Effector memory CD4-positive, alpha-beta T cell (primary cell): ENCODE measurements at places on chromosomes 1 and 21.

DNA sequence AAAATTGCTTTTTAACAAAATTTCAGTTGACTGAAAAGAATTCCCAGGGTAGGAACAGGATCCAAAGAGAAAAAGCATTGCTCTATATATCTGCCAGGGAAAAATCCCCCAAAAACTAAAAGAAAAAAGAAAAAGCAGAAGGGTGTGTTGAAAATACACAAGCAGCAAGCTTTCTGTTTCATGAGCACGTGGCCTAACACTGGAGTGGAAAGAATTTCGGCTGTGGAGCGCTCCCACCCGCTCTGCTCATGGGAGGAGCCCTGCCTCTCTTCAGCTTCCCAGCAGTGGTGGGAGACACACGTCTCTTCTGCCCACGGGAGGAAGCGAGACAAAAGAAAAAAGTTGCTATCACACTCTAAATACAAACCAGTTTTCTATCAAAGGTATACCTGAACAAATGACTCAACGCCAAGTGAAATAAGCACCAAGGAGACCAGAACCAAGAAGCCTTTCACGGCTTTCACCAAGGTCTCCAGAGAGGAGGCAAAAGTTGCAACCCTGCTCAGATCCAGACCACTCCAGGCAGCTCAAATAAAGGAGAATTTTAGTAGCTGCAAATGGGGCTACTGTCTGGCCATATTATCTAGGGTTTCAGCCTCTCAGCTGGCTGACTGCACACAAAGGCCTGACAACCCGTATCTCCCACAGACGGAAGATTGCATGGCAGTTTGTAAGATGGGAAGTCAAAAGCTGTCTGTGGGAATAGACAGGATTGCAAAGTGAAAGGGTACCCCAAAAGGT lies 29.5 kb upstream of the ZNF496 start:
- DNase-seq: no peak

DNA sequence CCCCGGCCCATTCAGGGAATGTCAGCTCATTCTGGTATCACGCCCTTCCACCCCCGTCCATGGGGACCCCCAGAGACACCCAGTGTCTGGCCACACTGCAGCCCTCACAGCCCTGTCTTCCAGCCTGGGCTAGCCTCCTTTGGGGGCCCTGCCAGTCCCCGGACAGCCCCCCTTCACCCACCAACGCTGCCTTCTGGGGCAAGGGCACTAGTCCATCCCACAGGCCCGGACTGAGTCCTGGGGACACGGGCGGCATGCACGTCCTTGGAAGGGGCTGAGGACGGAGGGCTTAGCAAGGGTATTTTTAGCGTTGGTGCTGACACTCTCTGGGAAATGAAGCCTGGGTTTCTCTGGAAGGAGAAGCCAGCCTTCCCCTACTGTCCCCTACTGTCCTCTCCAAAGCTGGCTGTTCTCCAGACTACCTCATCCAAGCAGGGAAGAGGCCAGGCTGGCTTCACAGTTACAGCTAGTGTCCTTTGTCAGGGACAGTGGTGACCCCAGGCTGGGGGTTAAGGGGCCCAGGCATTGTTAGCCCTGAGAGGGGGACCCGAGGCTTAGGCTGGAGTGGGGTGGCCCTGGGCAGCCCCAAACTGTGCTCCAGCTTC lies 39.5 kb downstream of the COQ8A start:
- DNase-seq: no peak

GRCh38 chr1:183879966-183880365 lies 75.0 kb downstream of the RGL1 start:
- no peak for DNase-seq

DNA sequence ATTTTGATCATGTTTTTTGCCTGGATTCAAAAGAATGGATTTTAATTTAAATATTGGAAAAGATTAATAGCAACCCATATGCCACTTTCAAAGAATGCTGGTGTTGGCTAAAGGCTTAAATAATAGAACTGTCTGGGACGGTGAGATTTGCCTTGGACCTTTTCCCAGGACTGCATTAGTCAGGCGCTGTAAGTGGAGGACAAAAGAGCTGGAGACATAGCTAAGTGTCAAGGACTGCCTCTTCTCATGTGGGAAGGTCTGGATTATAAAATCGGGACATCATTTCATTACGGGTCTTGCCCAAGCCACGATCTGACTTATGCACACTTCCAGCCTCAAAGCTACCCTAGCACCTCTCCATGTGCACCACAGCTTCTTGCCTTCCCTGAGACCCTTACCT lies 458.5 kb upstream of the DEPDC1 start:
- DNase-seq: no peak

- no peak for DNase-seq
Measured at GRCh38 chr1:44368471-44369151, 13.6 kb upstream of the ERI3 start.

DNA sequence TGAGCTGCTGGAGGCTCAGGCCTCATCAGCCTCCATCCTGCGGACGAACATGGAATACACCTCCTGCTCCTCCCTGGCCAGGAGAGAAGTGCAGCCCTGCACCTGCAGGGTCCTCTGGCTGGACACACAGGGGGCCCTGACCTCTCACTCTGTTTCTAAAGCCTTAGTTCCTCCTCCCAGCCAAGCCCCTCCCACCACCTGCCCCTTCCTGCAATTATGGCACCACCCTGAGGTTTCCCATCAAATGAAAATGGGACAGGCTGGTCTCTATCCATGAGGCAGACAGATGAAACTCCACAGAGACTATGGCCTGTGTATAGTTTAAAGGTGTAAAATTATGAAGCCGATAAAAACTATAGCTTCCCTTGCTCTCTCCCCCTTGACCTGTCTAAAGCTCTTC lies 42.6 kb downstream of the CACNA1S start:
- DNase-seq: no peak

GRCh38 chr1:2784854-2785630 lies 16.5 kb downstream of the TTC34 start:
- no peak for DNase-seq

GRCh38 chr1:206776229-206776628 lies 3.9 kb upstream of the IL10 start:
- no peak for DNase-seq

DNA sequence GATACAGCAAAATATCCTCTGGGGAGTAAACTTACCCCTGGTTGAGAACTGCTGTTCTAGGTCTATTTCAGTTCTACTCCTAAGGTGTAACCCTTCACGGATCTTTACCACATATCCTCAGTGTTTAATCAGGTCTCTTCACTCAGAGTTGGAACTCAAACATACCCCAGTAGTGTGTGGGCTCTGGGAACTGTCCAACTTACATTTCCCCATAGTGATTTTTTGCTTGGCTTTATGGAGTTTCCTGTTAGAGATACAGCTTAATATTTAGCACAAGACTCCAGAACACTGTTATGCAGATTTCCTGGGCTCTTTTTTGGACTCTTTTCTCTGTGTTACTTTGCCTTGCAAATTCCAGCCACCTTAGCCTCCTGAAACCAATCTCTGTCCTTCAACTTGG lies 26.7 kb upstream of the LIN9 start:
- no peak for DNase-seq

DNA sequence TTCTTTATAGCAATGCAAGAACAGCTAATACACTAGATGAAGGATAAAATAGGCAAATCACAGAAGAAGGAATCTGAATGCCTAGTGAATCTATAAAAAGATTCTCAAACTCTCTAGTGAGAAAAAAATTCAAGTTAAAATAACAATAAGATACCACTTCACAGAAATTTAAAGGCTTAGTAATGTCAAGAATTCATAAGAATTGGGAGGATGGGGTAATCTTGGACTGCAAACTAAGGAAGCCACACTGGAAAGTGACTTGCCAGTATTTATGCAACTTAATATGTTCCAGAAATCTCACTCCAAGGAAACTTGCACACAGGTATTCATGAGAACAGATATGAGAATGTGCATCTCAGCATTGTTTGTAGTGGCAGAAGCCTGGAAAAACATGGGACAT lies 38.9 kb upstream of the PRRC2C start:
- DNase-seq: no peak

DNA sequence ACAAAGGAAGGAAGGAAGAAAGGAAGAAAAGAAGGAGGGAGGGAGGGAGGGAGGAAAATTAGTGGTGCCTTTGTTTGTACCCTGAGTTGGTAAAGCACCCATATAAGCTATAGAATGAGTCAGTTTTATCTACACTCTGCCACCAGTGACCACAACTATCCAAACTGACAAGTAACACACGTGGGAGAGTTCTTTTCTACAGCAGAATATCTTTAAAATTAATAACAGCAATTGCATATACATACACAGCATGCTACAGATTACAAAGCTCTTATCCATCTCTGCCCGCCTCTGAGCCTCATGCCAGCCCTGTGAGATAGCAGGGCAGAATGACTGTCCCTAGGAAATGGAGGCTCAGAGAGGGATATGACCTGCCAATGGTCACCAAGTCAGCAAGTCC lies 20.3 kb downstream of the CDCP2 start:
- no peak for DNase-seq

GRCh38 chr1:211355873-211356272 lies 29.2 kb downstream of the TRAF5 start:
- no peak for DNase-seq

- DNase-seq: no peak
Measured at GRCh38 chr1:15748690-15749398, 6.5 kb downstream of the TMEM82 start.

- DNase-seq: no peak
Measured at GRCh38 chr1:36328713-36329112, 5.3 kb upstream of the EVA1B start.

DNA sequence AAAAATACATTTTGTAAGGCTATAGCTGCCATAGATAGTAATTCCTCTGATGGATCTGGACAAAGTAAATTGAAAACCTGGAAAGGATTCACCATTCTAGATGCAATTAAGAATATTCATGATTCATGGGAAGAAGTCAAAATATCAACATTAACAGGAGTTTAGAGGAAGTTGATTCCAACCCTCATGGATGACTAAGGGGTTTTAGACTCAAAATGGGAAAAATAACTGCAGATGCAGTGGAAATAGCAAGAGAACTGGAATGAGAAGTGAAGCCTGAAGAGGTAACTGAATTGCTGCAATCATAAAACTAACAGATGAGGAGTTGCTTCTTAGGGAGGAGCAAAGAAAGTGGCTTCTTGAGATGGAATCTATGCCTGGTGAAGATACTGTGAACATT lies 230.8 kb downstream of the KCTD3 start:
- DNase-seq: no peak

DNA sequence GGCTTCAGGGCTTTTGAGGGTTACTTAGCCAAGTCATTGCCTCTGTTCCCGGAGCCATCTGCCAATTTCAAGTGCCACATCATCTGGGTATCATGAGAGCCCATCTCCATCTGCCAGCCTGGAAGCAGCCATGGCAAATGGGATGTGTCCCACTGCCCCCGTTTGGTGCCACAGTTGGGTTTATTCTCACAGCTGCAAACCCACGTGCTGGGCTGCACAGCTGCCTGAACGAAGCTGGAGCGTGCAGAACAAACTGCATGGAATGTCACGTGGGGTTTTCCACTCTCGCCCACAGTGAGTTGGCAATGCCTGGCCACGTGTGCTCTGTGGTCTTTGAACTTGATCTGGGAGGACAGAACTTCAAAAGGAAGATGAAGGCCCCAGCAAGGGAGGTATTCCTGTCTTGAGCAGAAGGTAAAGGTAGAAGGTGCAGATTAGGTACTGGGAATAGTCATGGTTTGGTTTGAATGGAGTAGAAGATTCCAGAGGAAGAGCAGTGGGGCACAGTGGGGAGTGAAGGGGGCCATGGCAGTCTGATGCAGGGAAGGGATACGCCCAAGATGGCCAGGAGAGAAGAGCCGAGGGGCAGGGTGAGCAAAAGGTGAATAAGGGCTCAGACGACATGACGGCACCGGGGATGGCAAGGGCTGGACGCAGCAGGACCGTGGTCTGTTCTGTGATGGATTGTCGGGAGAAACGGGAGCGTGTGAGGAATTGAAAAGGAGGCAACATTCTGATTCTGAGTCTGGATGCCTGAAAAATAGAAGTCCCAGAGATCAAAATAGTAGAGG lies 222.0 kb downstream of the KAZN start:
- no peak for DNase-seq

DNA sequence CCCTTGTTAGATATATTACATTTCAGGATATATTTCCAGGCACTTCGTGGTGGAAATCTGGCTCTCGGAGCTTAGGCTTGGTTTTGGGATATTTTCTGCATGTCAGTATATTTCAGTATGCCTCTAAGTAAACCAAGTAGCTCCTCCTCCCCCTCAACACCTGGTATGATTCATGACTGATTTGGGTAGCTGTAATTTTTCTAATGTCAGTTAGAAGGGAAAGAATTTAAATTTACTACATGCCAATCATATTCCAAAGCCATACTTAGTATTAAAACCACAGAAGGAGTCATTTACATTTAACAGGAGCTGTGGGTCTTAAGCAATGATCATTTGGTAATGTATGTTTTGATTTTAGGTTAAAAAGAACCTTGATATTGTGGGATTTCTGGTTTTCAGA lies 40.6 kb downstream of the ST6GALNAC3 start:
- DNase-seq: no peak

DNA sequence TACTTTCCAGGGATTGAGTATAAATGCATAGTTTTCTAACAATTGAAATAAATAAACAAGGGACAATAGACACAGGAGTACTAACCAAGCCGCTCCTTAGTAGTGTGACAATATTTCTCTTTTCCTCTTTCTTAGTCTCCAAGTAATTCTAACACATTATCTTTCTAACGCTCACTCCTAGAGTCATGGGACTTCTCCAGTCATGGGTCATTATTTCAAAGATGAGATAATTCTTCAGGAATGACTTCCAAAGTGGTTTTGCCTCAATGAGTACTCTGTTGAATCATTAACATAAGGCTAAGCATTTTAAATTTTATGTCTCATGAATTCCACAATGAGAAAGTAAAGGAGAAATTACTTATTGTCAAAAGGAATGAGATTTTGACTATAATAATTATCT lies 605.8 kb upstream of the ADAMTS5 start:
- no peak for DNase-seq

- DNase-seq: no peak
Measured at GRCh38 chr1:203513585-203514031, 19.7 kb downstream of the OPTC start.

GRCh38 chr1:20401405-20402010 lies 84.5 kb downstream of the CAMK2N1 start:
- no peak for DNase-seq

DNA sequence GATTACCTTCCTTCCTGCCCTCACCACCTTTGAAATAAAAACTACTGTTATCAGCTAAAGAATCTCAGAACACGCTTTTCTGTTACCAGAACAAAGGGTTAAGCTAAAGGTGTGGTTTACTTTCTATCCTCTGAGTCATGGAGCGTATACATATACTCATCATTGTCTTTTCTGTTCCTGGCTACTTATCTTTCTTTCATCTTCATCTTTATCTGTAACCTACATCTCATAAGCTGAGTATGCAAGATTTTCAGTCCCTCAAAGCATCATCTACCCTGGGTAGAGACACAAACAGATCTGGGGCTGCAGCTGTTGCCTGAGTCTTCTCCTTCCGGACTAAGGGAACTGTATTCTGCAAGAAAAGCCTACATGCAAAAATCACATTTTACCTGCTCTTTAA lies 75.6 kb downstream of the LMO4 start:
- peak; percentile 1 for DNase-seq

DNA sequence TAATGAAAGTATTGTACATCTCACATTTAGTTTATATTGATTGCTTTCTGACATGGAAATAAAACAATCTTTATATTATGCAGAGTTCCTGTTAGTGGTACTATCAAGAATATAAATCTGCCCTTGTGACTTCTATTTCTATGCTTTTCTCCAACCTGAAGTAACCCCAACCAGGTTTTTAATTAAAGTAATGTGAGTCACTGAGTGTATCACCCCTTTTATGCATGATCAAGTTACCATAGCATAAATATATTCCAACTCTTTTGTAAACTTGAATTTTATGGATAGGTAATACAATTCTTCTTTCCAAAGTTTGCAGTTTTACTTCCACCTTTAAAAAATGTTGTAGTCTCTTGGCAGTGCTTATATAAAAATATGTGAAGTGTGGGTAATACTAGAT lies 532.3 kb downstream of the USP25 start:
- DNase-seq: no peak

- no peak for DNase-seq
Measured at GRCh38 chr1:206442101-206442500, 28.2 kb upstream of the IKBKE start.
